Activated CD4-positive, alpha-beta T cell treated with anti-CD3 and anti-CD28 coated beads, Interleukin-2, amount 10 ng/mL, durations not matched to agents 24 days and 14 days (primary cell): ENCODE measurements at places on chromosomes 12 and 14.
A peak's percentile ranks its signal among the peaks of the same experiment; 100 is the strongest.

DNA sequence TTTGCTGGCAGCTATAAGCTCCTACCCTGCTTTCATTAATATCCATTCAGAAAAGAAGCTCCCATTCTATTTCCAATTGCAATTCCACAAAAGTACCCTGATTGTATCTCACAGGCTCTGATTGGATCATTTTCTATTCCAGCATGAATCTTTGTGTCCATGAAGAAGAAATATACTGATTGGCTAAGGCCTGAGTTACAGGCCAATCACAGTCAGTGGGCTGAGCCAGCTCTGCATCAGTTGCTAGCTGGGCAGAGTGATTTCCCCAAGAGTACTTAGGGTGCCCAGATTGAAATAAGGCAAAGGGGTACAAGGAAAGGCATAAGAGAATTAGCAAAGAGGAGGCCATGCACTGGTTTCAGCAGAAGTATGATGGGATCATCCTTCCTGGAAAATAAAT is 14.4 kb downstream of the ART4 start:
- no peak for DNase-seq

DNA sequence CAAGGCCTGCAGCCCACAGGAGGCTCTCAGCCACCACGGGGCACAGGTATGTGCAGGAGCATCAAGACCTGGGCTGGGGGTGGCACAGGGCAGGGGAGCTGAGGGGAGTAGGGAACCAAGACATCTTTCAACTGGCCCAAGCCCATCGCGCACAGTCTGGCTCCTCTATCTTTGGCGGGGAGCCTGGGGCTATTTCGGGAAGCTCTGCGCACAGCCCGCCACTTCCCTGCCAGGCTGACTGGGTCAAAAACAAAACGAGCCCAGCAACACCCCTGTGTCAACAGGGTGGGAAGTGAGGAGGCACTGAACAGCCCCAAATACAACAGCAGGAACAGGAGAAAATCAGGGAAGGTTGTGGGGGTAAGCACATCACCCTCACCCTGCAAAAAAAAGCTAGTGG is 83.9 kb downstream of the ARL6IP4 start:
- DNase-seq, result no peak

- DNase-seq, result no peak
Measured at GRCh38 chr14:42370056-42370455, 763.4 kb downstream of the LRFN5 start.

- no peak for DNase-seq
Measured at GRCh38 chr14:95686935-95687334, 709 bp downstream of the TCL1B start.

- no peak for DNase-seq
Measured at GRCh38 chr12:71626098-71626497, 37.5 kb downstream of the ZFC3H1 start.

DNA sequence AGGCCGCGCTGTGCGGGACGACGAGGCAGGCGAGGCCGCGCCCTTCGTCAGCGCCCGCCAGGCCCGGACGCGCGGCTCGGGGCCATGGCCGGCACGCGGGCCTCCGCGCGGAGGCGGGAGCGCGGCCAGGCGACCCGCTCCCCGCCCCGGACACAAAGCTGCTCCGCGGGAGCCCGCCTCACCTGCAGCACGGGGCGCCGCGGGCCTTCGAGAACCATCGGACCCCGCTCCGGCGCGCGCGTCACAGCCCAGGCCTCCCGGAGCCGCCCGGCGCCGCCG is 342 bp downstream of the DICER1 start:
- DNase-seq, result no peak

GRCh38 chr12:25107920-25108319 is 87.0 kb downstream of the DNAI7 start:
- DNase-seq, result no peak

DNA sequence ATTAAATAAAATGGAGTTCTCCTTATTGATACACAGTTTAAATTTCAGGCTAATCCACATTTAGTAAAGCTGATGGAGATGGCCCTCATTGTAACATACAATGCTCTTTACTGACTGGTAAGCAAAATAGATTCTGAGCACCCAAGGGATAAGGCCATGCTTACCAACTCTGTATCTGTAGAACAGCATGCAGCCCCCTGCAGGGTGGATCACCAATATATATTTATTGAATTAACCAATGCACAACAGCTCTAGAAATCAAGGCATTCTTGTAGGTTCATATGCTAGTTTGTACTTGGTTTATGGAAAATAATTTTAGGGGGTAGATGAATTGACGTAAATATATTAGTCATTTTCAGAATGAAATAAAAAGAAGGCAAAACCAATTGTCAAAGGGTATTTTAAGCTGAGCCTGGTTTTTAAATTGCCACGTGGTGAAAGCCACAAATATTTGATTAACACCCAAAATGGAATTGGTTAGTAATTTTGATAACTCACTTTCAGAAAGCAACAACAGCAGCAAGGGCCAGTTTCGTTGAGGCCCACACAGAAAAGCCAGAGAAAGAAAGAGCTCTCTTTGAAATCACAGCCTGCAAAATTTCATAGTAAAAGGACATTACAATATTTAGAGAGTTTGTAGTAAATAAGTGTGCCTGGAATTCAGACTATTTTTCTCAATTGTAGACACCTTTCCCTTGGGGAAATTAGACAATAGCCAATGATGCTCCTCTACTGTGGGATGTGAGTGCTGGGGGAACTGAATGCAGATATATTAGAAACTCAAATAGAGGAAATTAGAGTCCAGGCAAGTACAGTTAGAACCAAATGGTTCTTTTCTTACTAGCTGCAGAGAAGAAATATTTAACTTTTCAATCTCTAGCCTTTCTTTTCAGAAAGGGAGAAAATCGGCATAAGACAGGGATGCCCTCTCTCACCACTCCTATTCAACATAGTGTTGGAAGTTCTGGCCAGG is 216.2 kb upstream of the ABCD2 start:
- DNase-seq, result no peak

GRCh38 chr12:58416236-58416635 is 474.9 kb downstream of the ATP23 start:
- no peak for DNase-seq

GRCh38 chr14:51180577-51180976 is 59.5 kb upstream of the TMX1 start:
- DNase-seq, result no peak

DNA sequence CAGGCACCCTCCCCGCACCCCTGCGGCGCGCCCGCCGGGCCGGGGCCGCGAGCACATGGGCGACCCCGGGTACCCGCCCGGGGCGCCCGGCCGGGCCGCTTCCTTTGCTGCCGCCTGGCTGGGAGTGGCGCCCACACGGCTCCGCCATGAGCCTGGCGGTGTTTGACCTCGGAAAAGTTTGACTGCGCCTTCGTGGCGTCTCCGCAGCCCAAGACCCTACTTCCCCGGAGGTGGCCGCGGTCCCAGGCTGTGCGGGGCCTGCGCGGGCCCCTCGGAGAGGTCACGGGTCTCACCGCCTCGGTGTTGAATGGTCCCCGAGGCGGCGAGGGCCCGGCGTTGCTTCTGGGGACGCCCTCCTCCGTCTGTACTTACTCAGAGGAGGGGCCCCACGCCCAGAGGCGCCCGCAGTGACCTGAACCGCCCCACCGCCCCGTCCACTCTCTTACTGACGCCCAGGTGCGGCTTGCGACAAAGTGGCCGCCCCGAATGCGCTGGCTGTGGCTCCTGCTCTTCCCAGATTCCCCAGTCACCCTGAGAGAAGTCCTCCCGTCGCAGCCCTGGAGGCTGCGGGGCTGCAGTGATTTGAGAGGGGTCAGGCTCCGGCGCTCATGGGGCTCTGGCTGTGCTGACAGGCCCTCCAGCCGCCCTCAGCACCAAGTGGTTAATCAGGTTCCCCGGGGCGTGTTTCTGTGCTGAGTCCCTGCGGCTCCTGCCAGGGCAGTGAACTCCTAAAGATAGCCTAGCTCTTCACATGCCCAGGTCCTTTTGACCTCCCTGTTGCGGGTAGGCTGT is 5.8 kb downstream of the KMT5A start:
- peak; percentile 77 for DNase-seq

DNA sequence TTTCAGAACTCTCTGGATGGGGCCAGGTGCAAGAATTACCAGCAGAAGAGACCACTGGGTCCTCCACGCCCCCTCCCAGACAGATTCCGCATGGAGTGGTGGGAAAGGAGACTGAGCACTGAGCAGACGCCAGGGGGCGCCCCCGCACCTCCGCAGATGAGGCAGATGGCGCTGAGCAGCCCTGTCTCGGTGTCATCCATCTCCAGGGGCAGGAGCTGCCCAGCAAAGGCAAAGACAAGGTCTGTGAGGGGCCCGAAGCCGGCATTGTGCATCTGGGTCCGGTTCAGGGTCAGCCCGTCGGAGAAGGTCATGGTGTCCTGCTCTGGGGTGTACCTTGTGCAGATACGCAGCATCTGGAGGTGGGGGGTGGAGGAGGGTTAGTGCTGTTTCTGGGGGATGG is 6.3 kb upstream of the ITGB7 start:
- DNase-seq, result peak; percentile 95

DNA sequence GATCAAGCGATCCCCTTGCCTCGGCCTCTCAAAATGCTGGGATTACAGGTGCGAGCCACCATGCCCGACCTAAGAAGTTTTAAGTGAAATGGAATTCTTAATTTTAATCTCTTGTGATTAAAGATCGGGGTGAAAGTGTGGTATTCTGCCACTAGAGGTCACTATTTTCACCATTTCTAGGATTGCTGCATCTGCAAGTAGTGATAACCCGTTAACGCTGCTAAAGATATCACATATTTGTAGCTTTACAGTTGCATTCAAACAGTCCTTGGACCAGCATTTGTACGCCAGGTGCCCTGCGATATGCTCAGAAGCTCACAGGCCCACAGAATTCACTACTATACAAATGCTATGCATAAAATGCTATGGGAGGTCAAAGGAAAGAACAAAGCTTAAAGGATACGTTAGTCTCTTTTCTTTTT is 19.3 kb downstream of the CCDC62 start:
- DNase-seq, result peak; percentile 72

DNA sequence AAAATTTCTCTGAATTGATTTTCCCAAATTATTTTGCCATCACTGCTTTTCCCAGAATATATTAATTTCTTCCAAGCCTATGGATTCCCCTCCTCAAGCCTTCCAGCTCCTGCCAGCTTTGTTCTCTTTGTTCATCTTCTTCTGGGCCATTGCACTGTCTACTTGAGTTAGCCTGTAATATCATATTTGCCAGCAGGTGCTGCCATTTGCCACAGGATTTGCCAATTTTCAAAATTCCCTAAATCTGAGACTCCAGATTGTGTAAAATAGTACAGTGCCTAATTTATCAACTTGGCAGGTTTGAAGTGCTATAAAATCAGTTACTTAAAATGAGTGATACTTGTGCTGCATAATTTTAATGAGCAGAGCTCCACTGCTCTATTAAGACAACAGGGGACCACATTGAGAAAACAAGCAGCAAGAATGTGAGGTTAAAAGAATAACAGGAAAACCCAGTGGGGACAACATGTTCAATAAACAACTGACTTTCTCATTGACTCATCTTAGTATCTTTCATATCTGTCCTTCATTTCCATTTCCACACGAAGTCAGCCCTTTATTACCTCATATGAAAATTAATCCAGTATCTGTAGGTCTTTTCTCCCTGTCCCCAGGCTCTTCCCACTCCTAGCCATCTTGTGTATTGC is 84.6 kb upstream of the CCDC196 start:
- no peak for DNase-seq

DNA sequence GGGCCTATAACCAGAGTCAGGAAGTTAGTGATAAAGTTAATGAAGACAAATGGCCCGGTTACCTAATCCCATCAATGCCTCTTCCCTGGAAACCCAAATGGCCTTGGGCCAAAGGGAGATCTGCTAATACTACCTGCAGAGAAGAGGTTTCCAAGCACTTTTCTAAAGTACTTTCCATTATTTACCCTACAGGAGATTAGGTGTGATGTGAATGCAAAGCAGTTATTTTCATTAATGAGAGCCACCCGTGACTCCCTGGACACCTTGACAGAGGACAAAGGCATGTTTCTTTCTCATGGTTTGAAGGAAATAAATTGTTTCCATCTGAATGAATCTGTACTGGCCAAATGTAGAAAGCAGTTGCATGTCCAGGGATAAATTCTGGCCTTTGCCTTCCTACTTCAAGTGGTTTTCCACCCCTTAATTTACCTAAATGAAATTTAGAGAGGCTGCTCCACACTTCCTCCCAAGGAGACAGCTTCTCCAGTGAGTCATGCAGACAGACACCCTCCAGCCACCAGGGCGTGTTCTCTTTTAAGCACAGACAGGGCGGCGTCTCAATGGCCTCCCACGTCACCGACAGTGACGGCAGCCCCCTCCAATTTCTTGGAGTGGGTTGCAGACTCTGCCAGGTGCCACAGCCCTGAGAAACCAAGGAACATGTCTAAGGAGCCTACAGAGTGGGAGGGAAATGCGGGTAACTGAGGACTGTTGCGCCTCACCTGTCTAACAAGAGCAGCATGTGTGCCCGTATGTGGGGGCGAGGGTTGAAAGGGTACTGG is 43.9 kb upstream of the GNPNAT1 start:
- no peak for DNase-seq

GRCh38 chr12:106584104-106585064 is 1.6 kb downstream of the RFX4 start:
- DNase-seq, result no peak

GRCh38 chr14:101456246-101457175 is 104.8 kb upstream of the DIO3 start:
- no peak for DNase-seq

DNA sequence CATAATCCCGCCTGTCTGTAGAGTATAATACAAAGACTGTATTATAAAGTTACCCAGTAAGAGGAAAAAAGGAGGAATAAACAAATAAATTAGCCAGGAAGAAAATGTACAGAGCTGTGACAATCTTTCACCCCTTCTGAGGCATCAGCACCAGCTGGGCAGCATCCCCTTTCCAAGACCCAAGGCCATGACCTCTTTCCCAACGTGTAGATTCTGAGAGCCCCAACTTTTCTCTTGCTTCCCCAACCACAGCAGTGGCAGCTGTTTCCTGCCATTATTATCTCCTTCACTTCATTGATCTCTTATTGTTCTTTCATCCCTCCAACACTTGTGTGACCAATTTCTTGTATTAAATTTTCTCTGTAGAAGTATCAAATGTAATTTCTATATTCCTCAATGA is 101.6 kb downstream of the BBS10 start:
- no peak for DNase-seq
